Activated CD8-positive, alpha-beta memory T cell treated with anti-CD3 and anti-CD28 coated beads, Interleukin-2, amount 10 ng/mL, durations not matched to agents 7 days and 5 days (primary cell): ENCODE measurements at places on chromosomes 7 and 10.

DNA sequence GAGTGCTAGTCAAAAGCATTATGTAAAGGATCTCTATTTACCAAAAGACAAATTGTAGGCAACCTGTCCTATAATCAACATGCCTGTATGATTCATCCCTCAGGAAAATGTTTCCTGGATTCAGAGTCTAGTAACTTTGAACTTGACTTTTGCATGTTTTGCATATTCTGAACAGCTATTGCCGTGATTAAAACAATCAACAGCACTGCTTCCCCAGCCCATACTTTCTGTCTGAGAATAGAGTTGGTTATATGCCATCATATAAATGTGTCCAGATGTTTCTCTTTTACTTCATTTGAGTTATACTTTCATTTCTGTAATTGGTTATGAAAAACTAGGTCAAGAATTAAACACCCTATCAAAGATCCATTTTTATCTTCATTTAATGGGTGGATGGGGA is 83.5 kb downstream of the ZMYND11 start:
- no peak for DNase-seq

DNA sequence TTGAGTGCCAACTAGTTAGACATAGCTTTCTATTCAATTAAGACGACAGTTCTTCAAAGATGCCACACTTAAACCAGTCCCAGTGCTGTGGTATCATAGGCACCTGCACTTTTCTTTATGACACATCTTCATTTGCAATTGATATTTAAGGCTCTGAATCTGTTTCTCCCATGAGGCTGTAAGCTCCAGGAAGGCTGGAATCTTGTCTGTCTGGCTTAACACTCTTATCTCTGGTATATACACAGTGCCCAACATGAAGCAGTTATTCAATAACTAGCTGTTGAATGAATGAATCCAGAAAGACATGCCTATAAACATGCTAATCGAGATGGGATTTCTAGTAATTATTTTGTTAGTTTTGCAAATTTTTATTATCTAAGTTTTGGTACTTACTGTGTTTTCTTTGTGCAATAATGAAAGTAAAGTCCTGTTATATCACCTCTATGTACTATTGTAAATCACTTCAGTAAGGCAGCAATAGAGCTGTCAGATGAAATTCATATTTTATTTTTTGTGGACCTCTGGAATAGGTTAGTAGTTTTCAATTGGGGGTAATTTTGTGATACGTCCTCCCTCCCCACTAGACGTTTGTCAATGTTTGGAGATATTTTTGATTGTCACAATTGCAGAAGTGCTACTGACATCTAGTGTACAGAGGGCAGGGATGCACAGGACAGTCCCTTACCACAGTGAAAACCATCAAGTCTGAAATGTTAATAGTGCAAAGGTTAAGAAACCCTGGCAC is 51.3 kb upstream of the STEAP4 start:
- no peak for DNase-seq

- no peak for DNase-seq
Observed at GRCh38 chr7:105935250-105935649, 27.8 kb upstream of the CDHR3 start.

DNA sequence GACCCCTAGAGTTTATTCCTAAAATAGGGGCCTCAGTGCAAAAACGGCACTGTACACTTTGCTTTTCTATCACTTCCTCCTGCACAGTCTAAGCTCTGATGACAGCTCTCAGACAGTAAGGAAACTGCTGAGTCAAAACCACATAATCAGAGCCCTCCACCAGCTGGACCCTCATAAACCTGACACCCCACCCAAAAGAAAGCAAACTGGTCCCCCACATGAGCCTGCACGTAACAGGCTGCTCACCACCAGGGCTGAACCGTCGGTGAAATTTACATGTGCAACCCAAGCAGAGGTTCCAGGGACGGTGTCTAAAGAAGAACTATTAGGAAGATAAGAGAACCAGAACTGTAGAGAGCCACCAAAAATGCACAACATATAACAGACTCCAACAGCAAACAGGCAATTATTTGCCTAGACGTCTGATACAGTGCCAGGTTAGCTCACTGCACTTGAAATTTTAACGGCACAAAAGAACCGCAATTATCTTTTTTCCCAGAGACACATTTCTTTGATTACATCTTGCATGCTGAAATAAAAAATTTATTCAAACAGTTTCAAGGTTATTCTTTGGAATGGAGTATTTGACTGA is 19.6 kb downstream of the SGMS1 start:
- DNase-seq = no peak

GRCh38 chr10:103720964-103721335 is 134.4 kb downstream of the SH3PXD2A start:
- no peak for DNase-seq

GRCh38 chr7:20314198-20314597 is 16.5 kb upstream of the ITGB8 start:
- DNase-seq = no peak

DNA sequence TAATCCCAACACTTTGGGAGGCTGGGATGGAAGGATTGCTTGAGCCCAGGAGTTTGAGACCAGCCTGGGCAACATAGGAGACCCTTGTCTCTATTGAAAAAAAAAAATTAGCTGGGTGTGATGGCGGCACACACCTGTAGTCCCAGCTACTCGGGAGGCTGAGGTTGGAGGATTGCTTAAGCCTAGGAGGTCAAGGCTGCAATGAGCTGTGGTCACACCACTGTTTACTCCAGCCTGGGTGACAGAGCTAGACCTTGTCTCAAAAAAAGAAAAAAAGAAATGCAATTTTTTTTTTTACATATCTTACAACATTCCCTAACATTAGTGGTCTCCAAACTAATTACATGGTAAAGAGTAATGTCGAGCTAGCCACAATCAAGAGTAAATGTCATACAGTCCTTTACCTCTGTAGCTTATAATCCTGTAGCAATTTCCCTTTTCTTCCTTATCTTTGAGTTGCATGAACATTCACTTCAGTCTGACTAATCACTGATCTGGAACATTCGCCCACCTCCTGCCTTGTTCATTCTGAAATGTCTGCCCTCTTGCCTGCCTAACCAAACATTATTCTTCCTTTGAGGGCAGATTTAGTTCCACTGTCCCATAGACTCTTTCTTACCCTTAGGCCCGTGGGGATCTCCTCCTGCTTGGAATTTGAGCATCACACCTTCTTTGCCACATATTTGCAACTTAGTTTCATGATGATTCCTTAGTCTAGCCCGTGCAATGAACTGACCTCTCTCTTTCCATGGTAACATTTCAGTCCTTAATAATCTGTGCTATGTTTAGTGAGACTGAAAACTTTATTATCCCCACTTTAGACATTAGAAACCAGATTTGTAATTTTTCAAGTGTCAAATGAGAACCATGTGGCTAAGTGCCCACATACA is 4.8 kb upstream of the VCL start:
- no peak for DNase-seq

DNA sequence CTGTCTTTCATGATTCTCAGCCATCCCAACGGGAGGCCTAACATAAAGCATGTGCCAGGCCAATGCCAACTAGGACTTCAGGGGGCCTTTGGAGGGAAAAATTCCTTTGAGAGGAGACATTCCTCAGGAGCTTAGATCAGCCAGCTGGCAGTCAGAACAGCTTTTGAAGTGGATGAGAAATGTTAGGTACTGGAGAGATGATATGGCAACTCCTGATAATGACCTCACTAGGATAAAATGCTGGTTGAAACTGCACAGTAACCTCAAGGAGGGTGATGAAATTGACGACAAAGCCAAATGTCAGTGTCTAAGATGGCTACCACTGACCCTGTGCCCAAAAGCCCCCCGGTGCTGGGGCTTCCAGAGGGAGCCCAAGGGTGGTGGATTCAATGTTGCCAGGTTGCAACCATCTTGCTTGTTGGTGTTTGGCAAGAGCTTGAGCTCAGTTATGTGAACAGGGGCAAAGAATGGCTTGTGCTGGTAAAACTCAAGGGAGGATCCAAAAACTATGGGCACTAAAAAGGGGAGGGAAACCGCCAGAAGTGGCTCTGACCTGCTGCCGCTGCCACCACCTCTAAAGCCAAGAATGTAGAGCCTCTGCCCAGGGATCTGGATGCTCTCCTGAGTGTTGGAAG is 121.2 kb downstream of the UBE2H start:
- no peak for DNase-seq

- DNase-seq = no peak
Observed at GRCh38 chr7:150413640-150414081, 34.5 kb downstream of the ZNF775 start.

- no peak for DNase-seq
Observed at GRCh38 chr7:36640682-36641081, 83.6 kb downstream of the AOAH start.

DNA sequence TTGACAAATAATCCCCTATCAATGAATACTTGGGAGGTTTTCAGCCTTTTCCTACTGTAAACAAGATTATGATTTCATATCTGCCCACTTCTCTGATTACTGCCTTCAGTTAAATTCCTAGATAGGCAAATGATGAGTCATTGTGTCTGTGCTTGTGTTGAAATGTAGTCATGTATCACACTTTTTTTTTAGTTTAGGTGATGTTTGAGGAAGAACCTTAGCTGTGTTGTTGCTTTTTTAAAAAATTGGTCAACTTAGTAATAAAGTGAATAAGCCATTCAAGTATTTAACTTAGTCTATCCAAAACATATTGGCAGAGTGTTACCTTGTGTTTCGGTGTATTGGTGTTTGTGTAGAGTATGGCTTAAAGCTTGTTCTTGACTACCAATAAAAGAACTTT is 60.0 kb downstream of the WAC start:
- DNase-seq = no peak

GRCh38 chr7:55069271-55069792 is 50.5 kb downstream of the EGFR start:
- DNase-seq = no peak

DNA sequence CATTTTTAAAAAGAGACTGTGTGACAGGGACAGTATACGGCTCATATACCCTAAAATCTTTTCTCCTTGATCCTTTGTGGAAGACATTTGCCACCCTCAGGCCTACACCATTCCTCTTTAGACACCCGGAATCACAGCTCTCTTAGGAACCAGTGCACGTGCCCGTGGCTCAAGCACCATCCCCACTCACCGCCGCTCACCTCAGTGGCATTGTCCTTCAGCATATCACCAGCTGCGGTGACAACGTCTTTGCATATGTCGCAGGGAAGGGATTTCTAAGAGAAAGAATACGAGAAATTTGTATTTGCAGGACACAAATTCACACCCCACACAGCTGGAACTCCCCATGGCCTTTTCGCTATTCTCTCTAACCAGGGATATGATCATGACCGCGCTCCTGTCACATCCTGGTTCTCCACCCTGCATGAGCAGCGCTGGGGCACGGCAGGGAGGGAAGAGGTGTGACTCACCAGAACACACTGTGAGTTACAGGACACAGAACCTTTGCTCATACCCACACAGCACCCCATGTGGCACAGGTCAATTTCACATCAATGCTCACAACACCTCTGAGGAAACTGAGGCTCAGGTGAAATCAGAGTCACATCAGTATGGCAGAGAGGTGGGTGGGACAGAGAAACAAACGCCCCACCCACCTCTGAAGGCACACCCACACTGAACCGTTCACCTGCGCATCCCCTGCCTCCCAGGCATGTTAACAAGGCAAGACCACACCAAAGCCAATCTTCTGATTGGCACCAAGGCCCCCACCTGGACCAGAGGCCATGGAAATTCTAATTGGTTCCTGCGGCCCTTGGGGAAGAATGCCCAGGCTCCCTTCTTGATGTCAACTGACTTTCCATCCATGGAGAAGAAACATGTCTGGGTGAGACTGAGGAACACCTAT is 19.2 kb downstream of the PSAP start:
- no peak for DNase-seq

GRCh38 chr10:49162761-49163310 is 25.4 kb downstream of the TMEM273 start:
- no peak for DNase-seq

DNA sequence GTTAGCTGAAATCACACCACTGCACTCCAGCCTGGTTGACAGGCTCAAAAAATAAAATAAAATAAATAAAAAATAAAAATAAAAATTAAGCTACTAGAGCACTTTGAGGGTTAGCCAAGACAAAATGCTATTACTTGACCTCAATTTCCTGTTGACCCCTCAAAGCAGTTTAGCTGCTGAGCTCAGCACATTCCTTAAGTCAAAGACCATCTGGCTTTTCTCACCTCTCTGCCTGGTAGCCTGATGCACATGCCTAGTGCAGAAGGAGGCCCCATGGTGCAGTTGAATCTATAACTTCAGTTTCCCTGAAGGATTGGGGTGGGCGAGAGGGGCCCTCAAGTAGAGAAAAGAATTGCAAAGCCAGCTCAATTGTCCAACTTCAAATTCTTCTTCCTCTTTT is 211.1 kb upstream of the GALNT17 start:
- DNase-seq = no peak

DNA sequence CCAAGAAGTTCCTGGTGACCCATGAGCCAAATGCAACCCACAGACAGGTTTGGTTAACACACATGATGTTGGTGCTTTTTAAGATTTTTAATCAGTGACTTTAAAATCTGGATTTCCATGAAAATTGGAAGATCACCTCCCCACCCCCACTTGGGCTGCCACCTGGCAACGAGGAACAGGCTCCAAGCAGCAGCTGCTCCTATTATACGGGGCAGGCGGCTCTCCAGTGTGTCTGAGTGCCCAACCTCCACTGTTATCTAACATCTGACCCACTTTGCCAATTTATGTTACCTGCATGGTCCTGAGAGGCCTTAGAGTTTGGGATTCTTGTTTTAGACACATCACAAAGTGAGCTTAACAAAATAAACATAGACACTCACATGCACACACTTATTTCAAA is 56.4 kb downstream of the SGMS1 start:
- no peak for DNase-seq

- no peak for DNase-seq
Observed at GRCh38 chr7:13998866-13999265, 9.4 kb upstream of the ETV1 start.

GRCh38 chr10:124722798-124723783 is 21.1 kb downstream of the FAM53B start:
- DNase-seq = peak; percentile 79

- no peak for DNase-seq
Observed at GRCh38 chr7:828793-829561, 3.3 kb upstream of the SUN1 start.

GRCh38 chr7:24271938-24272337 is 12.1 kb upstream of the NPY start:
- no peak for DNase-seq

- DNase-seq = no peak
Observed at GRCh38 chr7:92621561-92622023, 31.4 kb upstream of the FAM133B start.

- no peak for DNase-seq
Observed at GRCh38 chr10:113557424-113557862, 4.6 kb downstream of the HABP2 start.

DNA sequence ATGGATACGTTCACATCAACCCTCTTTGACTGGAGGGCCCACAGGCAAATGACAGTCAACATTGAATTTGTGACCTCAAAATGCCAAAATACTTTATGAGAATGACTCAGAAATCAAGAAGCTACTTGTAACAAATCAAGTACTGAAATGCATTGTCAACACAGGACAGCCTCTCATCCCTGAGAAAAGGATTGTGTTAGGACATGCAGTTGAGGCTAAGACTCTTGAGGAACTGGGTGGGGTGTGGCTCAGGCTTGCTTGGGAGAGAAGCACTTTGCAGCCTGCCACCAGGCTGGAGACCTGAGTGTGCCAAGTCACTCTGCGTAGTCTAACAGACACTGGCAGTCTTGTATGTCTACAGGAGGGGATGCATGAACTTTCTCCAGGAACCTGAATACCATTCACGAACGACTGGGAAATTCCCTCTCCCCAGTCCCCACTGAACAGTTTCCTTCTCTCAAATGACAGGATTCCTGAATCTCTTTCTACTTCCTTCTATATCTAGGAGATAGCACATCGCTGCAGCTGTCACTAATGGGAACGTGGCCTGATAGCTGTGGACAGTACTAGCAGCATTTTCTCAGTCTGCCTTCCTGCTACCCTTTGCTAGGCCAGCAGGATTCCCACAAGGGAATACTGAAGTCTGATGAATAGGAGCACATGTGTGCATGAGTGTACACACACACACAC is 3.3 kb upstream of the SMO start:
- no peak for DNase-seq
